NCI-H1105 (cell line): ENCODE measurements at places on chromosomes 16 and 17.

- no peak for DNase-seq
Measured at GRCh38 chr17:82961366-82962162, 117.8 kb upstream of the METRNL start.

DNA sequence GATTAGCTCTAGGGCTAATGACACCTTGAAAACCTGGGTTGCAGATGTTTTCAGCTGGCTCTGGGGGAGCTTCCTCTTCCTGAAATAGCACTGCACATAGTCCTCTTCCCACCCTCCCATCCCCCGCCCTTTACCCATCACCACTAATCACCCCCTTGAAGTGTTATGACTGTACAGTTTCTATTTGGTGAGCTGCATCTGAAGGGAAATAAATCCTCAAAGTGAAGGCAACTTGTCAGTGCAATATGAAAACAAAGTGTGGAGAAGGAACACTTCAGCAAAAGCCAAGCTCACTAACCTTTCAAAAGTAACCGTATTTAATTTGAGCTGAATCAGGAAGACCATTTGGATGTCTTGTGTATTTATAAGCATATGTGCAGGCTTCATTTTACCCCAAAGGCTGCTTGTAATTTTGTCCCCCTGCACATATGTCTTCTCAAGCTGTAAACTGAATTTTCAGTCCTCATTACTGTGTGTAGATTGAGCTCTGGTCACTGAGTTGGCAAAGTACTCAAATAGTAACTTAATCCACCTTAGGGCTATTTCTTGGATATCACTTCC, 44.1 kb upstream of the CA10 start:
- no peak for DNase-seq

DNA sequence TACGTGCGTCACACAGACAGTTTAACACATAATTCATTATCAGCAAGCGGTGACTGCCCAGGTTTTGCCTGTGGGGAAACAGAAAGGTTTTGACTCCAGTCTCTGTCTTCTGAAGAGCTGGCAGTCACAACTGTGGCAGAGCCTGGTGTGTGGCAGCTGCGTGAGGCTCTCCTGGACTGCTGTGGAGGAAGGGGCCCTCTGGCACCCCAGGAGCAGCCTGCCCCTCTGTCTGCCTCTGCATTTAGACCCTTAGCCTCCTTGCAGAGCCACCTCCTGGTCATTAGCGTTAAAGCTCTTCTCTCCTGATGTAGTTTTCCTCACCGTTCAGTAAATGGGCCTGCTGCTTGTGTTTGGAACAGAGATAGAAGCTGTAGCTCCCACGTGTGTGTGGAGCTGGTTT, 10.9 kb downstream of the RAB40C start:
- no peak for DNase-seq

DNA sequence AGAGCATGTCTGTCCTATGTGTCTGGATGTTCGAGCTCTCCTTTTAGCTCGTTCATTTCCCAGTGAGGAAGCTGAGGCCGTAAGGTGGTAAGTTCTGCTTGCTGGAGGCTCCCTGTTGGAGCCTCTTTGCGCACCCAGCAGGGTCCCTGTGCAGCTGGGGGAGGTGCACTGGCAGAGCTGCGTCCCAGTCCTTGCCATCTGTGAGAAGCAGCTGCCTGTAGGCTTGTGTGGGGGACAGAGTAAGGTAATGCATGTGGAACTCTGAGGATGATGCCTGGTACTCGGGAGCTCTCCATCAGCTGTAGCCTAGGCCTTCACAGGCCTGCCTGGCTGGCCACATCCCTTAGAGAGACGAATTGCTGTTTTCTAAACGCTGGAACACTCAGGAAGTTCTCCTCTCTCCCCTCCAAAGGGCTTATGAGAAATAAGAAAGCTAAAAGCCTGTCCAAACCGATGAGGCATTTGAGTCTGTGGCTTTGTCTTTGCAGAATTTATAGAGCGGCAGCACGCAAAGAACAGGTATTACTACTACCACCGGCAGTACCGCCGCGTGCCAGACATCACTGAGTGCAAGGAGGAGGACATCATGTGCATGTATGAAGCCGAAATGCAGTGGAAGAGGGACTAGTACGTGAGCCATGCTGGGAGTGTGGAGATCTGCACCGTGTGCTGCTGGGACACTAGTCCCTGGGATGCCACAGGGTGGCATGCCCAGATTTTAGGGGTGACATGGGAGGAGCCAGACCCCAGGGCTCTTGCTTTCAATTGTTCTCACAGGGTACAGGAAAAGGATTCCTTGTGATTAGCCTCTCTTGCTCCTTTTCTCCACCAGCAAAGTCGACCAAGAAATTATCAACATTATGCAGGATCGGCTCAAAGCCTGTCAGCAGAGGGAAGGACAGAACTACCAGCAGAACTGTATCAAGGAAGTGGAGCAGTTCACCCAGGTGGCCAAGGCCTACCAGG, 1.6 kb downstream of the NDUFB10 start:
- no peak for DNase-seq

- DNase-seq = no peak
Measured at GRCh38 chr17:74566132-74566753, 1.1 kb downstream of the CD300H start.

DNA sequence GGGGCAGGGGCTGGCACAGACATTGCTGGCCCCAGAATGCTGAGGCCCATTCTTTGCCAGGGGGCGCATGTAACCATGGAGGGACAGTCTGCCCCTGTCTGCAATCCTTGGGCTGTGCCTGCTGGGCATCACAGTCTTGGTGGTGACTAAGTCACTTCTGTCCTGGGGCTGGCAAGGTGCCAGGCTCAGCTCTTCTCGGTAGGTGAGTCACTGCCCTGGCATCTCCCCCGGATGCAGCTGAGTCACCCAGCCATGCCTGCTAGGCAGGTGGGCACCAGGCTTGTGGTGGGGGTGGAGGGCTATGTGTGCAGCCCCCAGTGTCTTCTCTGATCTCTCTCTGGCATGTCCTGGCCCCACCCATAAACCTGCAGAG, 5.6 kb downstream of the RARA start:
- peak; percentile 85 for DNase-seq

DNA sequence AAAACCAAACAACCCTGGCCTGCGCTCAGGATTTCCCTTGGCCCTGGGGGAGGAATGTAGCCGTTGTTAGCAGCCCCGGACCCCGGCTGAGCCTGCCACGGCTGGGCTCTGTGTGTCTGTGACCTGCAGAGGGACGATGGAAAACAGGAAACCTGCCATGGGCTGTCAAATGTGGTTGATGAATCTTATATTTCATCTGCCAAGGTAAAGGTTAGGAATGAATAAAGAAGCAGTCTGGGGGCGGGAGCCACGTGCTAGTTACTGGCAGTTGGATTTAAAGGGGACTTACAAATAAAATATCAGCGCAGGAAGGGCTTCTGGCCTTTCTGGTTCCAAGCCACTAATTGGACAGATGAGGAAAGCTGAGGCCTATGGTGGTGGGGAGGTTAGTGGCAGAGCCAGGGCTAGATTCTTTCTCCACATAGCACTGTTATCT, at the start of gene KRT23:
Gene KRT23 (minus strand): TSS at position 263 of the 436 bp plus-strand sequence. CDS start 1,043 bp downstream, outside the sequence.
- DNase-seq = no peak

DNA sequence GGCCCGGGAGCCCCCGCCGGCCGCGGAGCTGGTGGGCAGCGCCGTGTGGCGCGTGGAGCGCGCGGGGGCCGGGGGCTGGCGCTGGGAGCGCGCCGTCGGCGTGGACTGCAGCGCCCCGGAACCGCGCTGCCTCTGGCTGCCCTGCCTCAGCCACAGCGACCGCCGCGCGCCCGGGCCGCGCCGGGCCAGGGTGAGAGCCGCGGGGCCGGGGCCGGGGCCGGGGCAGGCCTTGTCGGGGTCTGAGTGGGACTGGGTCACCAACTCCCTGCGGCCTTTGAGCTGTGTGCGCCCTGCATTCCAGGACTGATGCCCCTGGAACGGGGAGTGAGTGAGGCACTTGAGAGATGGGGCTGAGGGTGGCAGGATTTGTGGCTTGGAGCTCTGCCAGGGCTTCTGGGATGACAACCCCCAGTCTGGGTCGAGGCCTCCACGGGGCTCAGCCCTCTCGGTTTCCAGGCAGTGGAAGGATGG, 25.7 kb downstream of the ARHGAP23 start:
- DNase-seq = peak; percentile 16

DNA sequence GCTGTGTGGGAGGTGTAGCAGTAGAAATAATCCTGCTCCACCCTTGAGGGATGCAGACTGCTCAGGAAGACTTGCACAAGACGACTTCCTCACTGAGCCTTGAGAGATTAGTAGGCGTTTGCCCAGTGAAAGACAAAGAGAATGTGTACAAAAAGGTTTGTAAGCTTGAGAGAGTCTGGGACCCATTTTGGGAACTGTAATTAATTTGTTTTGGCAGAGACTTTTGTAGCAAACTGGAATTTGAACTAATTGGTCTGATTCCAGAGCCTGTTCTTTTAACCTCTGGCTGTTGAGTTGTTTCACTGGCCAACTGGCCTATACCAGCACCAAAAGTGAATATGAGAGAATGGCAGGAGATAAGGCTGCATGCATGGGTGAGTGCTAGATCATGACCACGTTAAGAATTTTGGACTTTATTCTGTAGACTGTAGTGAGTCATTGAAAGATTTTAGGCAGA, 75.5 kb downstream of the AATF start:
- no peak for DNase-seq

GRCh38 chr17:33944826-33945225, 310.3 kb upstream of the CCL2 start:
- DNase-seq = no peak

- no peak for DNase-seq
Measured at GRCh38 chr16:68037841-68038597, 14.9 kb downstream of the DUS2 start.

GRCh38 chr17:82560252-82560642, 40.7 kb downstream of the FOXK2 start:
- DNase-seq = no peak

DNA sequence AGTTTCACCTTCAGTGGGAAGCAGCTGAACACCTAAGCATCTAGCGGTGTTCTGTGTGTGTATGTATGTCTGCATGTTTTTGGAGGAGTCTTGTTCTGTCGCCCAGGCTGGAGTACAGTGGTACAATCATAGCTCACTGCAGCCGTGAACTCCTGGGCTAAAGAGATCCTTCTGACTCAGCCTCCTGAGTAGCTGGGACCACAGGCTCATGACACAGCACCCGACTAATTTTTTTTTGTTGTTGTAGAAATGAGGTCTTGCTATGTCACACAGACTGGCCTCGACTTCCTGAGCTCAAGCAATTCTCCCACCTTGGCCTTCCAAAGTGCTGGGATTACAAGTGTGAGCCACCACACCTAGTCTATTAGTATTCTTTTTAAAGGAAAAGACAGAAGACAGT, 30.2 kb upstream of the FAAP100 start:
- DNase-seq = no peak
